ENCODE measurements at places on chromosomes 3 and 15. TPM values are rescaled to one million over a fixed set of nuclear protein-coding genes. Genes with fewer than 3 reads are reported as not detected.

The GUCA1C gene
- polyA plus RNA-seq, result not detected

The NRG4 gene
- 0.98 TPM for polyA plus RNA-seq

The KCTD6 gene
- polyA plus RNA-seq, result 2.6 TPM

The CDCP1 gene
- 0.21 TPM for polyA plus RNA-seq

The EIF2A gene
- polyA plus RNA-seq, result 117 TPM

The WNT5A gene
- 2.3 TPM for polyA plus RNA-seq

The LYZL4 gene
- not detected for polyA plus RNA-seq

The LTK gene
- 0.12 TPM for polyA plus RNA-seq

The PLA2G4B gene
- polyA plus RNA-seq, result 2.2 TPM

- no peak for DNase-seq
These were observed 1.6 kb upstream of the DUSP7 start for GRCh38 chr3:52057812-52058495.

GRCh38 chr3:14278265-14278798, 99.7 kb downstream of the LSM3 start:
- no peak for DNase-seq

DNA sequence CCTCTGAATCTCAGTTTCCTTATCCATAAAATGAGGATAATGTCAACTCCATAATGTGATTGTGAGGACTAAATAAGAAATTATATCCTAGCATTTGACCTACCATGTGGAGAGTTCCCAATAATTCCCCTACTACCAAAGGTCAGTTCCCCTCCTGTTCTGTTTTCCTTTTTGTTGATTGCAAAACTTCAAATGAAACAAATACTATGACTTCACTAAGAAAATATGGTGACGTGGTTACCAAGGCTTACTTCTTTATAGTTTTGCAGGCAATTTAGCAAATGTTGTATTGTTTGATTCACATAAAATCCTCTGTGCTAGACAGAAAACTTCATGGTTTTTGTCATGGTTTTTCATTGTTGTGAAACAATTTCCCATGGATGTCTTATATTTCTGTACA, 153.8 kb upstream of the RORA start:
- DNase-seq, result no peak

DNA sequence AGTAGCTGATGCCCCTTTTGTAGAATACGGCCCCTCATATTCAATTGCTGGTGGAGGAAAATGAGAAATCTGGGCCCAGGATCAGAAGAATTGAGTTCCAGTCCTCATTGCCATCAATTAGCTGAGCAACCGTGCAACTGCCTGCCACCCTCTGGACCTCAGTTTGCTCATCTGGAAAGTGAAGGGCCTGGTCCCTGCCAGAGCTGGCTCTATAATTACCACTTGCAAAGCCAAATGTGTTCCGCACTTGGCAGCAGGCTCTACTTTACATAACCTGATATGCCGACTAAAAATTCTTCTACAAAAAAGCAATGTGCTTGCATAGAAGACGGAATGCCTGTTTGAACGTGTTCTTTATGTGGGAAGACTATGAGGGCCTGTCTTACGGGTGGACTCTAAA, 8.6 kb upstream of the ITGB5 start:
- DNase-seq, result no peak

GRCh38 chr15:70424937-70425411, 327.3 kb upstream of the TLE3 start:
- no peak for DNase-seq

- no peak for DNase-seq
These were observed 401.2 kb upstream of the NR2F2 start for GRCh38 chr15:95929232-95929846.

GRCh38 chr15:50463423-50464358, 39.5 kb downstream of the USP8 start:
- DNase-seq, result no peak

DNA sequence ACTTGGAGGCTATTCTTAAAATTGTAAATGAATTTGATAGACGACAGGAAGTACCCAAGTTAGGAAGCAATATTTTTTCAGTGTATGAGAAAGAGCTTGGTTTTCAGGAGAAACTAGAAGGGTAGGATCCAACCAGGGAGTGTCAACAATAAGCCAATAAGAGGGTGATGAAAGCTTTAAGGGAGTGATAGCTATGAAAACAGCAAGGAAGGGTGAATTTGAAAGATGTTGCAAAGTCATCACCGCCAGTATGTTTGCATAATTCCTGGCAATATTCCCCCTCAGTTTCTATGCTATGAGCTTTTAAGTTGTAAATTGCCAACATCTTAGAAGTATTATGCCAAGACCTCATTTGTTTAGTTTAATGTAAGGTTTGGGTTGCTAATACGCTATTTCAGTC, 11.8 kb upstream of the CSTA start:
- DNase-seq, result no peak

DNA sequence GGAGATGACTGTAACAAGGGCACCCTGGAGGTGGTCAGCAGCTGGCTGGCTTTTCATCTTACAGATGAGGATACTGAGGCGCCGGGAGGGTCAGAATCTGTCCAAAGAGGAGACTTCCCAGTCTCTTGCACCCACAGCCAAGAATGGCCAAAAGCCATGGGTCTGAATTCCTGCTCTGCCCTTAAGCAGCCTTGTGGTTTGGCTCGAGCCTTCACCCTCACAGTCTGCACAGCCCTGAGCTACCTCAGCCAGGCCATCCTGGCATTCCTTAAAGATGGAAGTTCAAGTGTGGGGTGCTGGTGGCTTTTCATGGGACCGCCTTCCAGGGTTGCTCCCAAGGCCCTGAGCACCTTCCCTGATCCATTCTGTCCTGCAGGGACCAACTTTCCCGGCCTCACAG, 59.2 kb downstream of the CACNA2D2 start:
- DNase-seq, result no peak

DNA sequence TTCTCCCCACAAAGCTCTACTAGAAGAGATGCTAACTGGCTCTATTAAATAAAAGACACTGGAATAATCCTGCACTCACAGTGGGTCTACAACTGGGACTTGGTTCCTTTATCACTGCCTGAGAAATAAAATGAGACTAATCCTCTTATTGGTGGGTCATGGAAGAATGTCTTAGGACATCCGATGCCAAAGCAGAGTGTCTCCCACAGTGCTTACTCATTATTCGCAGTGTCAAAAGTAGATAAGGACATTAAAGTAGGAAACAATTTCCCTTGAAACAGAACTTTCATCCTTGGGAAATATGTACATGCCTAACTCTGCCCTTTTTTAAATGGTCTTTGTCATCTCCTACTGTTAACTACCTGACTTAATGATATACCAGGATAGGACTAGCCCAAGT, 71.5 kb downstream of the GSK3B start:
- DNase-seq, result no peak

- DNase-seq, result peak; percentile 49
These were observed 11.3 kb downstream of the SELENOS start for GRCh38 chr15:101266034-101266433.

DNA sequence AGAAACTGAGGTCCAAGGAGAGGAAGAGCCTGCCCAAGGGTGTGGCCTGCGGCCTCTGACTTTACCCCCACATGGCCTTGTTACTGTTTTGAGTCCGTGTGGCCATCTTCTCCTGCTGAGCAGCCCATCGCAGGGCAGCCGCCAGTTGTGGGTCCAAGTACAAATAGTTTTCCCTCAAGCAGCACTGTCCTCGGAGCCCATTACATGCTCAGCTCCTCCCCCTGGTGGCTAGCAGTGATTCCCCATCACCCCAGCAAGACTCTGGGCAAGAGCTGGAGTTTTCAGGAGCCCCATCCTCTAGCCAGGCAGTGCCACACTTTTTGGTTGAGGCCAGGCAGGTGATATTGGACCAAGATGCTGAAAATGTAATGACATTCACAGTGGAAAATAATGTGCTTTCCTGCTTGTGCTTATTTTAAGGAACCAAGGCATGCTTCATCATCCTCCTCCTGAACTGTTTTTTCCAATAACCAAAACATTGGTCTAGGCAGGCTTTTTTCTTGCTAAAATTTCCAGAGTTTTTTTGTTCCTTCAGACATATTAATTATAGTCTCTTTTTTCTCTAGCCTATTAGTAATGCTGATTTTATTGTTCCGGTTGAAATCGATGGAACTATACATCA, 23.2 kb upstream of the VILL start:
- DNase-seq, result peak; percentile 64

DNA sequence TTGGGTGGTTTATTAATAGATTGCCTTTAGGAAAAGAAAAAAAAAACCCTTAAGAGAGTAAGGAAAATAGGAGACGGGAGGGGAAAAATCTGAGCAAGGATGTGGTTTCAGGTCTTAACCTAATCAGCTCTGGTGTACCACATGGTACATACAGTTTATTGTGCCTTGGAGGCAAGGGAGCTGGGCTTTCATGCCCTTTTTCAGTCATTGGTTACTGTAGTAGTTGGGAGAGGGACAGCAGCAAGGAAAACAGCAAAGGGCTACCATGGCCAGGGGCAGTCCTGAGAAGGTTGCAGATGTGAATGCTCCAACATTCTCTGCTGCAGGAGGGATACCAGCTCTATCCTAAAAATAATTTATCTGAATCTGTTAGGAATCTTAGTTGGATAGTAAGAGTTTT, 5.9 kb downstream of the CMC1 start:
- no peak for DNase-seq

DNA sequence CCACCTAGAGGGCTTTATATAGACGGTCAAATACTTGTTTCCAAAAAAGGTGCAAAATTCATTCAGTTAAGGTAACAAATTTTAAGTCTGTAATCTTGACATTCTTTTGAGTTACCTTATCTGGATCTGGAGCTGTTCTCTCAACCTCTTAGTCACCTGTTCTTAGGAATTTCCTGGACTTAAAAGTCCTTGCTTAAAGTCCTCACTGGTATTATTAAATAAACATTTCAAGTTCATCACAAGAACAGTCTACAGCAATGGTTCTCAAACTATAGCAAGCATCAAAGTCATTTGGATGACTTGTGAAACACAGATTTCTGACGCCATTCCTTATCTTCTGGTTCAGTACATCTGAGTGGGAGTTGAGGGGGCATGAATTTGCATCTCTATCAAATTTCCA, 122.9 kb upstream of the GOLIM4 start:
- no peak for DNase-seq

DNA sequence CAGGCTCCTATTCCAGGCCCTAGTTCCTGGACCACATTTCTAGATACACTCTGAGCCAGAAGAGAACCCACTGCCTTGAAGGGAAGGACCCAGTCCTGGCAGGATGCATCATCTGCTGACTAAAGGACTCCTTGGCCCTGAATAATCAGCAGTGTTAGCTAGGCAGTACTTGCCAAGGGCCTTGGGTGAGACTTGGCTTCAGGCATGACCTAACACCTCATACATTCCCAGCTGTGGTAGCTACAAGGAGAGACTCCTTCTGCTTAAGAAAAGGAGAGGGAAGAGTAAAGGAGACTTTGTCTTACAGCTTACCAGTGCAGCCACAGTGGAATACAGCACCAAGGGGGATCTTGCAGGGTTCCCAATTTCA, 26.4 kb downstream of the PEAK1 start:
- DNase-seq, result no peak
